Subcutaneous preadipocyte (primary cell): ENCODE measurements at places on chromosomes 11 and 22. TPM values are rescaled to one million over a fixed set of nuclear protein-coding genes. Genes with fewer than 3 reads are reported as not detected.

GRAP2 gene
- not detected in 2 replicates for total RNA-seq

HTR3B gene
- under 0.01 TPM in 1 of 2 replicates, not detected in the other for total RNA-seq

SEPTIN5 gene
- 7.0 and 9.6 TPM in 2 replicates for total RNA-seq

SAA4 gene
- total RNA-seq: not detected in 2 replicates

PRG3 gene
- not detected in 2 replicates for total RNA-seq

P2RX6 gene
- under 0.01 and 0.20 TPM in 2 replicates for total RNA-seq
